ENCODE measurements at places on chromosomes 7 and 10. TPM values are rescaled to one million over a fixed set of nuclear protein-coding genes. Genes with fewer than 3 reads are reported as not detected.

- DNase-seq, result peak; percentile 1
- no peaks in the 10 kb centered on the region for H3K36me3 ChIP-seq
- H3K4me3 ChIP-seq, result peak overlapping the region; percentile 75
- H3K4me1 ChIP-seq, result peaks cover 1% of the 10 kb centered on the region
Measured at GRCh38 chr7:130667593-130668257, 823 bp downstream of the COPG2 start.

GRCh38 chr10:77392851-77393250 is 244.8 kb downstream of the KCNMA1 start:
- peak; percentile 98 for DNase-seq
- no peaks in the 10 kb centered on the region for H3K27me3 ChIP-seq
- peaks cover 25% of the 10 kb centered on the region for H3K4me1 ChIP-seq
- H3K4me3 ChIP-seq, result no peak overlapping the region
- peak overlapping the region; percentile 43 for H3K27ac ChIP-seq
- H3K36me3 ChIP-seq, result no peaks in the 10 kb centered on the region

GRCh38 chr7:44330331-44330730 is 4.9 kb upstream of the CAMK2B start:
- H3K27ac ChIP-seq, result no peak overlapping the region
- no peaks in the 10 kb centered on the region for H3K36me3 ChIP-seq
- no peaks in the 10 kb centered on the region for H3K4me1 ChIP-seq
- H3K4me3 ChIP-seq, result no peak overlapping the region

DNA sequence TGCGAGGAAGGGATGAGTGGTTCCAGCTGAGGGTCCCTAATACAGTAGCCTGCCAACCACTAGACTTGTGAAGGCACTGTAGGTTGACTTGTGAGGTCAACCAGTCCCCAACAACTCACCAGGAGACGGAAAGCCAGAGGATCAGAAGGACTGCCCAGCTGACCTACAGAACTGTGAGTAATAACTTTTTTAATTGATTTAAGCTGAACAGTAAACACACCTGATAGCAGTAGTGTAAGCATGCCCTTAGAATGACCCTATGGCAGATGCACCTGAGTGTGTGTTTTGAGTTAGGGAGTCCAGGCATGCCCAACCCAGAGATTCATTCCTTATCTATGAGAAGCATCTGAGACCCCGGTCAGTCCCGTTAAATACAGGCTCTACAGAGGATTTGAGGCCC is 14.1 kb downstream of the PRLHR start:
- no peak for DNase-seq
- H3K4me1 ChIP-seq, result no peaks in the 10 kb centered on the region
- no peak overlapping the region for H3K27ac ChIP-seq
- H3K36me3 ChIP-seq, result no peaks in the 10 kb centered on the region

DNA sequence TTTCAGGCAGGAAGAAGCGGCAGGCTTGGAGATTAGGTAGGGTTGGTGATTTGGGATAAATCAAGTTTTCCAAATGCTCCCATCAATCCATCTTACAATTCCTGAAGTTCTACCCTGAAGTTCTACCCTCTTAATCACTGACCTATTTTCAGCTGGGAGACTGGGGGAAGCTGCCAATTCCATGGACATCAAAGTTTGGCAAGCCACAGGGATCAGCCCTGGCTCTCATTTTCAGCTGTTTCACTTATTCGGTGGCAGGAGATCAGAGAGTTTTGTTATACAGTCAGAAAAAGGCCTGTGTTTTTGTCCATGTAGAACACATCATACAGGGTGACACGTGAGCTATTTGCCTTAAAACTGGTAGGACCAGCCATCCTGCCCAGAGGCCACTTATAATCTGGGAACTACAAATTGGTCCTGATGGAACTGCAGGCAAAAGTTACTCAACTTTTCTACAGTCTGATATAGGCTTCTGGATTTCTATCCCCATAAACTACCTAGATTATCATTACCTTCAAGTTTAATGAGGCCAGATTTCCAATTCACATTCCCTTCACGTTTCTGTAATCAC is 112.9 kb upstream of the ZNF746 start:
- no peaks in the 10 kb centered on the region for H3K27me3 ChIP-seq
- no peak overlapping the region for H3K27ac ChIP-seq
- no peaks in the 10 kb centered on the region for H3K4me1 ChIP-seq

DNA sequence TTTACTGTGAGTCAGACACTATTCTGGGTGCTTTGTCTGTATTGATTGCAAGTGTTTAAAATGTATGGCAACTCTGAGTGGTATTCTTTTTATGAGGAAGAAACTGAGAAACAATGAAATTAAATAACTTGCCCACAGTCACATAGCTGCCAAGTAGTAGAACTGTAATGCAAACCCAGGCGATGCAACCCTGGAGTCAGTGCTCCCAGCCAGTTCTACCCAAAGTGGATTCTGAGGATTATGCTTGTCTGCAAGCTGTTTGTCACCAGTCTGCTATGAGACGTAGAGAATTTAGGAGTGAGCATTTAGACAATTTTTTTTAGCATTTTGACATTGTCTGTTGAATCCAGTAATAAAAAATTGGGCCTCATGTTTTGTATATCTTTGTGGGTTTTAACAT is 306.0 kb upstream of the LRGUK start:
- no peaks in the 10 kb centered on the region for H3K27me3 ChIP-seq
- DNase-seq, result no peak
- no peaks in the 10 kb centered on the region for H3K36me3 ChIP-seq
- no peaks in the 10 kb centered on the region for H3K4me1 ChIP-seq
- H3K27ac ChIP-seq, result no peak overlapping the region
- H3K4me3 ChIP-seq, result no peak overlapping the region

Gene SYCE1
- total RNA-seq, result not detected

Gene SFR1
- total RNA-seq, result 1.6 TPM
